Stimulated activated CD8-positive, alpha-beta memory T cell treated with anti-CD3 and anti-CD28 coated beads, Interleukin-12 subunit alpha, Interleukin-12 subunit beta, amount 100 ng/mL, for 4 hours (primary cell): ENCODE measurements at places on chromosomes 16 and 17.

GRCh38 chr17:69175625-69176456, 34.1 kb upstream of the ABCA6 start:
- DNase-seq, result no peak

GRCh38 chr17:81409190-81409935, 14.1 kb downstream of the BAHCC1 start:
- no peak for DNase-seq

DNA sequence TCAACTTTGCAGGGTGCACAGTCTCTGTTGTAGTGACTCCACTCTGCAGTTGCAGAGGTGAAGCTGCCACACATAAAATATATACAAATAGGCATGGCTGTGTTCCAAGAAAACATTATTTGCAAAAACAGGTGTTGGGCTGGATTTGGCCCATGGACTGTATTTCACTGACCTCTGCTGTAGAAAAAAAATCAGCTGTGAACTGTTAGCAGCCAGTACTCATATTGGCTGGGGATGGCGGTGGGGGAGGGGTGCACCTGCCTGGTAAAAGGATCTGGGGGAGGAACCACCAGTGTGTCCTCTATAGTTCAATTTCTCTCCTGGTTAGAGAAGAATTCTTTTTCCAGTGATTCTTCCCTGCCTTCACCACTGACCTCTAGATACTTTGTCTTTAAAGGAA, 50.0 kb downstream of the SHISA9 start:
- no peak for DNase-seq

- no peak for DNase-seq
Observed at GRCh38 chr16:3459401-3460090, 16.1 kb downstream of the NAA60 start.

DNA sequence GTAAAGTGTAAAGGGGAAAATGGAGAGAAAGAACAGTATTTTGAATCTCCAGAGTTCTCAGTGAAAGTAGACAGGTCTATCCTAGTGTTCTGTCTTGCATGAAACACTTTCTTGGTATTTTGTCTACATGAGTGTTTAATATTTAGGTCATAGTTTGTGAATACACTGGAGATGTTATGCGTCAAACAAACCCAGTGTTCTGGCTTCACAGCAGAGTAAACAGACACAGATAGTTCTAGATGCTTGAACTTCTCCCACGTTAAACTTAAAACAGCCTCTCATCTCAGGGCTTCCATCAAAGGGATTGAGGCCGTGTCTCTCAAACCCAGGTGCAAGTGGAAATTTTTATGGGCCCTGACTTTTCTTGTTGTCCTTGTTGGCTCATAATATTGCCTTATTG, 48.3 kb downstream of the RBFOX1 start:
- no peak for DNase-seq

- DNase-seq, result no peak
Observed at GRCh38 chr17:62671553-62671952, 44.1 kb downstream of the MRC2 start.
